ENCODE measurements at places on chromosomes 4 and X.

GRCh38 chrX:119495734-119496726 lies 27.8 kb downstream of the SLC25A5 start:
- DNase-seq, result no peak
- no peaks in the 10 kb centered on the region for H3K27me3 ChIP-seq
- no peak overlapping the region for H3K4me3 ChIP-seq
- H3K4me1 ChIP-seq, result peaks cover 6% of the 10 kb centered on the region

- H3K27ac ChIP-seq, result no peak overlapping the region
- H3K4me3 ChIP-seq, result no peak overlapping the region
- H3K4me1 ChIP-seq, result no peaks in the 10 kb centered on the region
- no peaks in the 10 kb centered on the region for H3K27me3 ChIP-seq
- H3K36me3 ChIP-seq, result no peaks in the 10 kb centered on the region
- no peak for DNase-seq
These were observed 10.9 kb upstream of the NALF2 start for GRCh38 chrX:69493193-69493592.

- H3K27ac ChIP-seq, result no peak overlapping the region
- no peak for DNase-seq
- H3K4me1 ChIP-seq, result no peaks in the 10 kb centered on the region
- H3K4me3 ChIP-seq, result no peak overlapping the region
- H3K36me3 ChIP-seq, result no peaks in the 10 kb centered on the region
- H3K27me3 ChIP-seq, result no peaks in the 10 kb centered on the region
These were observed 53.1 kb upstream of the PLAC1 start for GRCh38 chrX:134711135-134711921.

DNA sequence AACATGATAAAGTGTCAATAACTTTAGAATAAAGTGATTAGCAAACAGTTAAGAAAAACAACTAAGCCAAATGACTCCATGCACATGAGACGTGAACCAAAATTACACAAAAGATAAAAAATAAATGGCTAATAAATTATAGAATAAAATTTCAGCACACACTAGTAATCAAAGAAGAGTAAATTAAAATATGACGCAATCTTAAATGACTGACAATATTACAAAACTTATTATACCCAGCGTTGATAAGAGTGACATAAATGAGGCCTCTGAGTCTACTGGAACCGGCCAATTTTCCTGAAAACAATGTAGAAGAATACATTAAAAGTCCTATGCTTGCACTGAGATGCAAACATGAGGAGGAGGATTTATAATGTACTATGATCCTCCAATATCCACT lies 187.4 kb downstream of the DHX15 start:
- H3K4me1 ChIP-seq, result no peaks in the 10 kb centered on the region
- DNase-seq, result no peak
- no peak overlapping the region for H3K4me3 ChIP-seq
- H3K27ac ChIP-seq, result no peak overlapping the region
- no peaks in the 10 kb centered on the region for H3K36me3 ChIP-seq

- no peaks in the 10 kb centered on the region for H3K4me1 ChIP-seq
- H3K4me3 ChIP-seq, result no peak overlapping the region
- no peaks in the 10 kb centered on the region for H3K36me3 ChIP-seq
- H3K27me3 ChIP-seq, result no peaks in the 10 kb centered on the region
- no peak overlapping the region for H3K27ac ChIP-seq
These were observed 454.4 kb upstream of the ATOH1 start for GRCh38 chr4:93373893-93374860.

DNA sequence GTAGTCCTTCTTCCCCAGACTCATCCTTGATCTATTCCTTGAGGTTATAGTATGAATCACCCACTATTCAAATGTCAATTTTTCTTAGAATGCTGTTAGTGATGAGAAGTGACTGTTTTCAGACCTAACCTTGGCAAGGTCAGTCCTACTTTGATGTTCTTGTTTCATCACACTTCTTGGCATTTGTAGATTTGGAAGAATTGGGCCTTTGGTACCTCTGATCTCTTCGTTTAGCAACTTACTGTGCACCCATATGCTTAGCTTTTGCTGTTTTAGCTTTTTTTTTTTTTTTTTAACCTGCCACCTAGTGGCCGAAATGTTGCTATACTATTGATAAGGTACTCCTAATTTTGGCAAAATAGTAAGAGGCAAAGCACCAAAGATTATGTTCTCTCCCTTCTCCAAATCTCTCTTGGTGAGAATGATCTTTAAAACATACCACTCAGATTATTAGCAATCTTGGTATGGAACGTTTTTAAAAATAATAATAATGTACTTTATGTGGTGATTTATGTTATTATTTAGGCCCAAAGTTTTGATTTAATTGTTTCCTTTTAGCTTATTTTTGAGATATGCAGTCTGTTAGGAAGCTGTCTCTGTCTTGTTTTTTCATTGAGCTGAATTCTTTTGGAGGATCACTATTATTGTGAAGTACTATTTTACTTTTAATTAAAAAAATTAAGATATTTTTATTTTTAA lies 16.6 kb downstream of the DCK start:
- H3K4me3 ChIP-seq, result no peak overlapping the region
- H3K36me3 ChIP-seq, result no peaks in the 10 kb centered on the region
- H3K4me1 ChIP-seq, result no peaks in the 10 kb centered on the region
- H3K27ac ChIP-seq, result no peak overlapping the region
- H3K27me3 ChIP-seq, result no peaks in the 10 kb centered on the region
- DNase-seq, result no peak

DNA sequence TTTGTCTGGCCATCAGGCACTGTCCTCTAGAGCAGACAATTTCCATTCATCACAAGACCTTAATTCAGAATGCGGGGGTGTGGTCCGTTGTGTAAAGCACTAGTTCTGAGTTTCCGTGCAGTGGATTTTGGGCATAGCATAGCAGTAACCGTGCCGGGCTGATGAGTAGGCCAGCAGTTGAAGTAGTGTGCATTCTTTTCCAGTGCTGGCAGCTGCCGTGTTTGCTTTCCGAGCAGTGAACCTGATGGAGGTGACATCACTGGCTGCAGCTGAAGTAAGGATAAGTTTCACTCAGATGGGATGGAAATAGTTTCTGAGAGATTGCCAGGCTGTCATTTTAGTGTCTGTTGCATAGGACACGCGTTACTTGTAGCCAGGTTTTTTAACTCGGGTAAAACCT lies 107.0 kb upstream of the STIM2 start:
- H3K27me3 ChIP-seq, result no peaks in the 10 kb centered on the region
- DNase-seq, result no peak
- no peak overlapping the region for H3K27ac ChIP-seq
- no peak overlapping the region for H3K4me3 ChIP-seq

- DNase-seq, result no peak
- H3K36me3 ChIP-seq, result no peaks in the 10 kb centered on the region
- H3K4me1 ChIP-seq, result no peaks in the 10 kb centered on the region
- H3K27me3 ChIP-seq, result no peaks in the 10 kb centered on the region
- H3K4me3 ChIP-seq, result no peak overlapping the region
- H3K27ac ChIP-seq, result no peak overlapping the region
These were observed 36.5 kb downstream of the EFNB1 start for GRCh38 chrX:68865300-68865699.

DNA sequence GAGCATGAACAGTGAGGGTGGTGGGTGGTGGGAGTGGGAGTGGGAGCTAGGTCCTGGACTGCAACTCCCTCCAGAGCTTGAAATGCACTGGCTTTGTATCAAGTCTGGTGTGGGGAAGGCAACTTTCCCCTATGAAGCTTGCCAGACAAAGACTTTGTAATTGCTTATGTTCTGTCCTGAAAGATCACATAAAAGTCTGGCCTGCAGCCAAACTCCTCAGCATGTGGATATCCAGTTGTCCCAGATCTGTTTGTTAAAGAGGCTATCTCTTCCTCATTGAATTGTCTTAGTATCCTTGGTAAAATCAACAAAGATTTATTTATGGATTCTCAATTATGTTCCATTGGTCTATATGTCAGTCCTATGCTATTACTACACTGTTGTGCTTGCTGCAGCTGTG lies 607.9 kb downstream of the GLUD2 start:
- no peaks in the 10 kb centered on the region for H3K36me3 ChIP-seq
- H3K27me3 ChIP-seq, result no peaks in the 10 kb centered on the region
- DNase-seq, result no peak

DNA sequence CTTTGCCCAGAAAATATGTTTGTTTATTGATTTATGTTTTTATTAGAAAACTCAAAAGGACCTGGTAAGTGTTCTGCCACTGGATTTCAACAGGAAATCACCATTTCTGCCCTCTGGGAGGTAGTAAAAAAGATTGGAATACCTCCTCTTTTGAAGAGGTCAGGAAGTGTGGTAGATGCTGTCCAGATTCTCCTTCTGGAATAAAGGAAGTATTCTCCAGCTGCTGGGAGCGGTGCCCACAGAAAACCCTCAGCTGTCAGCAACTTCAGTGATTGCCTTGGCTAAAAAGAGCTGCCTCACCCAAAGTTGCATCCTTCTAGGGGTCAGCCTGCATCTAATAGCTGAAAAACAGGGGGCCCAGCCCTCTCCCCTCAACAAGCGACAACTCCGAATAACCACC lies 13.8 kb upstream of the ZNF674 start:
- no peaks in the 10 kb centered on the region for H3K4me1 ChIP-seq
- H3K36me3 ChIP-seq, result no peaks in the 10 kb centered on the region
- no peaks in the 10 kb centered on the region for H3K27me3 ChIP-seq
- no peak overlapping the region for H3K4me3 ChIP-seq

- peaks cover 8% of the 10 kb centered on the region for H3K36me3 ChIP-seq
- H3K4me3 ChIP-seq, result no peak overlapping the region
- H3K4me1 ChIP-seq, result no peaks in the 10 kb centered on the region
- no peak for DNase-seq
- no peaks in the 10 kb centered on the region for H3K27me3 ChIP-seq
- H3K27ac ChIP-seq, result no peak overlapping the region
These were observed 20.0 kb downstream of the TAPT1 start for GRCh38 chr4:16206301-16206700.
